ENCODE measurements at places on chromosomes 1 and 21.

- no peak for DNase-seq
Measured at GRCh38 chr1:181349512-181349911, 133.8 kb upstream of the CACNA1E start.

GRCh38 chr1:5526822-5527551 is 465.2 kb downstream of the NPHP4 start:
- DNase-seq, result no peak

DNA sequence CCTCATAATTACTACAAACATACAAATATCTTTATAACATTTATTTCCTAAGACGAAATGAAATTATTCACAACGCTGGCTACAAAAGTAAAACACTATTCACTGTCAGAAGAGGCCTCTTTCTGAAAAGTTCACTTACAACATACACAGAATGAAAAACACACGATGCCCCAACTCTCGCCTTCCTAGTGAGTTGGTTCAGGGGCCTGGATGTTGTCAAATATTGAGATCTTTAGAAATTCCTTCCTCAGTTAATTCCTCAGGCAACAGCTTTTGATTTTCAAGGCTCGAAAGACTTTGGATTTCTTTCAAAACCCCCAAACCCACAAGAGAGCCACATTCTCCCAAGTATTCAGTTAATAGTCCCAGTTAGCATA is 14.2 kb upstream of the KCNE1 start:
- DNase-seq, result no peak

DNA sequence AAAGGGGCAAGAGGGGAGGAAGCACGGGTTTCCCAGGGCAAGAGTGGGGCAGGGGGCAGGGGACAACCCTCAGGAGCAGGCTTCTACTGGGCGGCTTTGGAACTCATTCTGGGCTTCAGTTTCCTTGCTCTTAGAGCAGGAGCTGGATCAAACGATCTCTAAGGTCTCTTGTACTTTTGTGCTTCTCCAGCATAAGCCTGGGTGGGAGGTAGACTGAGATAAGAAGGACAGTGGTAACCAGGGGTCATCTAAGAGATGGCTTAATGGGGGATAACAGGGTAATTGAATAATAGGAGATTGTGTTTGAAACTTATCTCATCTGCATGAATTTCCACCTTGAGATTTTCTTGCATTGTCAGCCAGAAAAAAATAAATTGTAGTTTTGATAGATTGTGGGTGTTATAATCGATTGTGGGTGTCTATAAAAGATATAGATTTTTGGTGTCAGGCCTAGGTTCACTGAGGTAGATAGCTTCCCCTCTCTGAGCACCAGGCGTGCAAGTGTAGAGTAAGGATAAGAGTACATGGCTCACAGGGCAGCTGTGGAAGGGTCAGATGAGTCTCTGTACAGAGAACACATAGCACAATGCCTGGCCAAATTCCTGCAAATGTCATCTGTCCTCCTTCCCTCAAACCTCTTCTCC is 68.0 kb downstream of the CD58 start:
- no peak for DNase-seq

DNA sequence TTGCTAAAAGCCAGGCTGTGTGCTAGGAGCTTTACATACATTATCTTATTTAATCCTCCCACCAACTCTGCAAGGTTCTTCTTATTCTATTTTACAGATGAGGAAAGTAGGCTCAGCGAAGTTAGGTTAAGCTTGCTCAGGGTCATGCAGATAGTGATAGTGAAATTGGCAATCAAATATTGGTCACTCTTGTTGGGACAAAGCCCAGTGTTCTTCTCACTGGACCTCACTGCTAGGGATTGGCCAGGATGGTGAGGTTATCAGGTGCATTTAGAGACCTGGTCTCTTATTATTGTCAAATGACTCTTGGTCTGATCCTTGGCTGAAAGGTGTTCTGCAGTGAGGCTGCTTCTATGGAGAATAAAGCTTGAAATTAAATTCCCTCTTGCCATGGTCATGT is 145.1 kb downstream of the CNIH3 start:
- no peak for DNase-seq

DNA sequence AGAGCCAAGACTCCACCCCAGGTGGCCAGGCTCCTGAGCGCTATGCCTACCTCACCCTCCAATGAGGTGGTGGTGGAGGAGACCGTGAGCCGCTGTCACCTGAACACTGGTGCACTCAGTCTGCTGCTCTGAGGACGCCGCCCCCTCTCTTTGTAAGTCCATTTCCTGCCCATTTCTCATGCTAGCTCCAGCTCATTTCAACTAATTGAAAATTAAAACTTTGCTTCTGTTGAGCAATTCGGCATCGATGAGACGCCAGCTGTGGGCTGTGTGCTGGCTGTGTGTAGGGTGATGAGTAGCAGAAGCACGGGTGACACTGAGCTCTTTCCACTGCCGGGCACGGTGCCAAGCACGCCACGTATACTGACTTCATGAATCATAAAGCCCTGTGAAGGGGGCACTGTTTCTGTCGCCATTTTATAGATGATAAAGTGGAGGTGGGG is 11.2 kb downstream of the TNFRSF1B start:
- no peak for DNase-seq

DNA sequence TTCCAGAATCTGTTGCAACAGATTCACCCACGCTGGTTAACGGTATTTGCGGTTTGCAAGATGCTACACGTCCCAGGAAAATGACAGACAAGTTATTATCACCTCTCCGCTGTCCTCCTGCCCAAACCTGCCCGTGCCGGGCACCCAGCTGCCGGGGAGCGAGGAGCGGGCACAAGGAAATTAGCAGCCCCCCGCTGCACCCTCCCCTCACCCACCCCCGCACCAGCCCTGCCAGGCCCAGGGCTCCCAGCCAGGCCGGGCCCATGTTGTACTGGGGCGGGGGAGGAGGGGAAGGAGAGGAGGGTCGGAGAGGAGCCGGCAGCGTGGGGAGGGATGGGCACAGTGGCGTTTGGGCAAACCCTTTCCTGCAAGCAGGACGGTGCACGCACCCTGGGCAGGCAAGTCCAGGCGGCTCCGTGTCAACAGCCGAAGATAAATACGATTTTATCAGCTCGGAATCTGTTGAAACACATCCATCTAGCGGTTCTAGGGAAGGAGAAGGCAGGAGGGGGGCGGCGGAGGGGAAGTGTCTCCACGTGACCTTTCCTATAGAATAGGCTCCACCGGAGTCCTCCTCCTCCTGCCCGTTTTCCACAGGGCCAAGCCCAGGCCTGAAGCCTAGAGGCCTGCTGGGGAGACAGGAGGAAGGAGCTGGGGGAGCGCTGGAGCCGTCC is 35.1 kb upstream of the CCDC27 start:
- no peak for DNase-seq

- DNase-seq, result peak; percentile 67
Measured at GRCh38 chr1:156086256-156086662, 4.0 kb upstream of the MEX3A start.

DNA sequence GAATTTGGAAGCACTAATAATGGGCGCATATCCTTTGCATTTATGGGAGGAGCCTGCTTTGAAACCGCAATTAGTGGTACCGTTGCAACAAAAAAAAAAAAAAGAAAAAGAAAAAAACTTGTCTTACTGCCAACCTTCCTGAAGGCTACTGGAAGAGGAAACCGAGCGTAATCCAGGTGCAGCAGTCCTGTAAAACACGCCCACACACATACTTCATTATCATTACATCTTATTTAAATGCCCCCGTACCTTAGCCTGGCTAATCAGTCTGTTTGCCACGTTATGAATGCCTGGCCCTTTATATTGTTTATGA is 686 bp upstream of the ZNF281 start:
- no peak for DNase-seq

DNA sequence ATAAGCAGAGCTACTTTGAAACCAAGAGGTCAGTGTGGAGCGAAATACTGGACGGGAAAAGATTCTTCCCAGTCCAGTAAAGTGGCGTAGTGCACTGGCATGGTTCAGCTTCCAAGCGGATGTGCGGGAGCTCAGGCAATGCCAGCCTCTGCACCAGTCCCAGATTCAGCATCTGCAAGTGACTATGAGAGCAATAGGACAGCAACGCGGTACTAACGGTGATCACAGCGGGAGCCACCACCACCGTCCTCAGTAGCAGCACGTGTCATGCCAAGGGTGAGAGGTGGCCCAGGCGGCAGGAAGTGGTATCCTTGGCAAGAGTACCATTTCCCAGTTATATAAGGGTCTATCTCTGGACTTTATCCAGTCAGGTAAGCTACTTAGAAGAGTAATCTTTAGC is 17.8 kb downstream of the PLD5 start:
- DNase-seq, result no peak

- no peak for DNase-seq
Measured at GRCh38 chr1:182703539-182703938, 19.2 kb upstream of the RGS8 start.

- DNase-seq, result no peak
Measured at GRCh38 chr1:67590329-67590728, 94.7 kb upstream of the GADD45A start.

Measured in astrocyte of the cerebellum (primary cell).